ENCODE measurements at places on chromosomes 3 and 15.
A peak's percentile ranks its signal among the peaks of the same experiment; 100 is the strongest.

DNA sequence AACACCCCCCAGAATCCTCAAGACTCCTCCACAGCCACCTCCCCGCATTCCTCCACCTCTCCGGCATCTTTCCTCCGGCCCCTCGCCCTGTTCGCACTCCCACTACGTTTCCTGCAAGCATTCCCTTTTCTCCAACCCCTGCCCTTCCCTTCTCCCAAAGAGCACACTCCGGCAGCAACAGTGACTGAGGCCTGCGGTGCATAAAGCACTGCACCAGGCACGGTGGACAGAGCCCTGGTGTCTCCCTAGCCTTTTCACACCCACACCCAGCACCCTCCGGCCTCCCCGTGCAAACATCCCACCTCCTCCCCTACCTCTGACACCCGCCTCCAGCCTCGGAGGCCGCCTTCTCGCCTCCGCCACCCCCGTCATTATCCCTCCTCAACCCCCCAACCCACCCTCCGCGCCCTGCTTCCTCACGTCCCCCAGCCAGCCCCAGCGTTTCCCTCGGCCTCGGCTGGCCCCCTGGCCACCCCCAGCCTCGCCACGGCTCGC is 577 bp downstream of the ZNF148 start:
- peak; percentile 36 for DNase-seq

DNA sequence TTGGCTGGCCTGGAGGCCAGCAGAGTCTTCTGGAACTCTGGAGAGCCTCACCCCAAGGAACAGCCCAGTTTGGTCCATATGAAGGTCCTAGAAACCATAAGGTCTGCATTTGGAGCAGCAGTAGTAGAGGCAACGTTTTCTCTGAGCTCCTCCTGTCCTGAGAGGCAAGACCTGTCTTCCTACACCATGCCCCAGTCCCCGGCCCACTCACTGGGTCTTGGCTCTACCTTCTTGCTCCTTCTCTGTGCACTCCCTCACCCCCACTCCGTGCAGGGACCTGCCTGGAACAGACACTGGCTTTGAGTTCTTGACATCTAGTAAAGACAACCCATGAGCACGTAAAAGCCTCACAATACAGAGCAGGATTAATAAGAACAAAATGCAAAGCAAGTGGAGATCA is 76.6 kb downstream of the CHRD start:
- DNase-seq, result no peak

- peak; percentile 38 for DNase-seq
Observed at GRCh38 chr3:63864008-63864964, 619 bp downstream of the ATXN7 start.

- no peak for DNase-seq
Observed at GRCh38 chr3:165192610-165193192, 3.5 kb downstream of the SLITRK3 start.

GRCh38 chr3:197820550-197821335 is 29.7 kb downstream of the LRCH3 start:
- DNase-seq, result no peak

GRCh38 chr3:57749542-57749941 is 6.6 kb upstream of the SLMAP start:
- no peak for DNase-seq

DNA sequence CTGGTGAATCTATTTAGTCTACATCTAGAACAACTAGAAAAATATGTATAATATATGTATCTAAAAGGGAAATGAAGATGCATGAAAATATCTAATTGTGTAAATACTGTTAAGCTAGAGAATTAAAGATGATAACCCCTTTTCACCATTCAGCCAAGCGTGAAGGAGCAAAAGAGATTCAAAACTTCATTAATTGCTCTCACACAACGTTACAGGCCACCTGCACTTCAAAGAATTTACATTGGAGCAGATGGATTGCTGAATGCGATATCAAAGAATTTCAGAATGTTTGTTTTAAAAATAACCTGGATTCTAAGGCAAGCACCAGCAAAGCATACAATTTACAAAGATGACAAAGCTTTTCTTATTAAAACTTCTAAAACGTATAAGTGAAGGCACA is 243.2 kb downstream of the ROBO2 start:
- no peak for DNase-seq

DNA sequence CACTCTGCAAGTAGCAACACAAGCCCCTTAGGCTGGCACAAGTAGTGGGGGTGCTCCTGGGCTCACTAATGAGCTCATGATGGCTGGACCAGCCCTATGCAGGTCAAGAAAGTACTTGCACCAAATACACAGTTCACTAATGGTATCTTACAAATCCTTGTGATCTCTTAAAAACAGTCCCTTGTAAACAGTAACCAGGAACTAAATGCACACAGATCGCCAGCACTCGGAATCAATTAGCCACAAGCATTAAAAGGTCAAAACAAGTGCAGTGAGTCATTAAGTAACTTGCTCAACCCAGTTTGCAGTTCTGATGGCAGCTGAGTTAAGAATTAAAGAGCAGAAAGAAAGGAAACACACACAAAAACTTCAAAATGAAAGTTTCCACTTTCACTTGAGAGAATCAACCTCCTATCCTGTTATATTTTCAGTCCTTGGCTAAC is 43.2 kb downstream of the ARHGEF3 start:
- DNase-seq, result no peak

- no peak for DNase-seq
Observed at GRCh38 chr3:15339001-15339400, 6.6 kb upstream of the SH3BP5 start.

- DNase-seq, result peak; percentile 22
Observed at GRCh38 chr3:48662753-48663488, at the start of gene CELSR3. TSS of gene CELSR3 (minus strand) at chr3:48662886. CDS start at chr3:48662634, 252 bp downstream.

DNA sequence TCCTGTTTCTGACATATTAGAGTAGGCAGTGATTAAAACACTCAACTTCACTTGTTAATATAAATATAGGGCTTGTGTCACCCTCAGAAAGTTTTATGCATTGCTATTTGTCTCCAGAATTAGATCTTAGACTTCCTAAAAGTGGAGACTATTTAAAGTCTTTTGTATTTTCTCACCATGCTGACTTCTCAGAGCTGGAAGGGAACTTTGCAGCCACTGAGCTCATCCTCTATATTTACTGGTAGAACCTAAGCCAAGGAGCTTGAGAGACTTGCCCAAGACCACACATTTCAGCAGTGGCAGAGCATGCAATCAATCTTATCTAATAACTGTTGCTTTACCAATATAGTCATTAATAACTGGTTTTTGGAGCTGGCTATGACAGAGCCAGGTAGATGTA is 53.2 kb downstream of the STAC start:
- no peak for DNase-seq

DNA sequence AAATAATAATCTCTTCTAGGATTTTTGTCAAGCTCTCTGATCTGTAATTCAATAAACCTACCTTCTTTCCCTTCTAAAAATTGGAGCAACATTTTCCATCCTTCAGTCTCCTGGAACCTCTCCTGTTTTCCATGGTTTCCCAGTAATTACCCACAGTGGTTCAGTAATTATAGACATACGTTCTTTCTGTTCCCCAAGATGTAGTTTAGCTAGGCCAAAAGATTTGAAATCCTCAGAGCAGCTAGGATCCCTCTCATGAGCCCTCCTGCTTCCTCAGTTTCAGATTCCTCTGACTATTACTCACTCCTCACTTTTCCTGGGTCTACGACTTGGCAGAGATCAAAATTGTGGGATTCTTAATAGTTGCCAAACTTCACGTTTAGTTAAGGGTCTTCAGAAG is 76.9 kb upstream of the IGSF10 start:
- DNase-seq, result no peak

DNA sequence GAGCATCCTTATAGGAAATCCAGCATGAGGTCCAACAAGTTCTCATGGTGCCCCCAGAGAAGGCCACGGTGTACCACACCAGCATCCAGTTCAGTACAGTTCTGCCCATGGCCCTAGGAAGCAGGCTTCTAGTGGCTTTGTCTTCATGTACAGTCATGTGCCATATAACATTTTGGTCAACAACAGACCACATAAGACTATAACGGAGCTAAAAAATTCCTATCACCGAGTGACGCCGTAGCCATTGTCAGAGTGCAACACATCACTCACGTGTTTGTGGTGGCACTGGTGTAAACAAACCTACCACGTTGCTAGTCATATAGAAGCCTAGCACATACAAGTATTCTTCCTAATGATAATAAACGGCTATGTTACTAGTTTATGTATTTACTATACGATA is 209.0 kb downstream of the ARRDC4 start:
- no peak for DNase-seq

- peak; percentile 31 for DNase-seq
Observed at GRCh38 chr3:12135029-12135657, 23.6 kb downstream of the TIMP4 start.

DNA sequence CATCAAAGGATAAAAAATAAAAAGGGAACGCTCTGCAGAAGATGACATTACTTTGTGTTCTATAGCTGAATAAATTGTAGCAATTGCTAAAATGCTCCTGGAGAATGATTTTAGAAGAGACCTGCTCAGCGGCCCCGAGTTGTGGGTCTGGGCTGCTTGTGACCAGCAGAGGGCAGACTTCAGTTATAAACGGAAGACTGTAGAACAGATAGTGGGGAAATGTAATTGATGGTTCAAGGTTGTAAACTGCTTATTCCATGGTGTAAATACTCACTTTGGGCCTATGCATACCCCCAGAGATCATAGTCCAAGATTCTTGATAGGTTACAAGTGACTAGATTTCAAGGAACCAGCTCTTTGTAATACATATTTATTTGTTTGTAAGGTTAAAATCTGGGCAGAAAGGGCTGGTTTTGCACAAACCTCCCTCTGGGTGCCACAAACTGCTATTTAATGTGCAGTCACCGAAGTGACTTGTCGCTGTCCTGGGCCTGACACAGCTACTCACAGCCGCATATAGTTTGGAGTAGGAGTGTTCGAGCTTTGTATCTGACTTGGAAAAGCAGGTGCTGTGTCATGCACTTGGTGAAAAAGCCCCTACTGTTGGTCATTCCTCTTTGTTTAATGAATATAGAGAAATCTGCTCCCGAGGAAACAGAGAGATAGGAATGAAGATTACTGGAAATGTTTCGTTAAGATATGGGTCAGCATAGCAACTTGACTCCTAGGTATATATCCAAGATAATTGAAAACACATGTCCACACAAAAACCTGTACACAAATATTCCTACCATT is 34.7 kb upstream of the NDUFB4 start:
- peak; percentile 67 for DNase-seq

DNA sequence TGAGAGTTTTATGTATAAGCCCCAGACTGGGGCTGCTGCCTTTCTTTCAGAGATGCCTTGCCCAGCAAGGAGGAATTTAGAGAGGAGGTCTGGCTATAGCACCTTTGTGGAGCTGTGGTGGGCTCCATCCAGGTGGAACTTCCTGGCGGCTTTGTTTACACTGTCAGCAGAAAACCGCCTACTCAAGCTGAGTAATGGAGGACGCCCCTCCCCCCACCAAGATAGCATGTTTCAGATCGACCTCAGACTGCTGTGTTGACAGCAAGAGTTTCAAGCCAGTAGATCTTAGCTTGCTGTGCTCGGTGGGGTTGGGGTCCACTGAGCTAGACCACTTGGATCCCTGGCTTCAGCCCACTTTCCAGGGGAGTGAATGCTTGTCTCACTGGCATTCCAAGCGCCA is 155.6 kb downstream of the STXBP5L start:
- no peak for DNase-seq

- no peak for DNase-seq
Observed at GRCh38 chr3:42730294-42730693, 27.7 kb upstream of the HHATL start.

DNA sequence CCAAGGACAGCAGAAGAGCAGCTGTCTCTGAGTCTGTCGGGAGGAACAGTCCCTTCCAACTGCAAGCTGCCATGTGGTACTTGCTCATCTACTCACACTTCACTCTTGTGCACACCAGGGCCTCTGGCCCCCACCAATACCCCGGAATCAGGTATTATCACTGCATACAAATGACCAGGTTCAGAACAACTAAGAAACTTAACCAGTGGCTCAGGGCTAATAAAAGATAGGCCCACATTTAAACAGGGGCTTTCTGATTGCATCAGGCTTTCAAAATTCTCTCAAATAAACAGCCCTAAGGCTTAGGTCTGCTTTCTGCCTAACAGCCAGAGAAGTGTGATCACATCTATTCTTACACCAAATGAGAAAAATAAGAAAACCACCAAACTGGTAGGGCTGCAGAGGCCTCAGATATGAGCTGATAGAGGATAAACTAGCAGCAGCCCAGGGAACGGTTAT is 20.7 kb downstream of the CCDC12 start:
- no peak for DNase-seq

DNA sequence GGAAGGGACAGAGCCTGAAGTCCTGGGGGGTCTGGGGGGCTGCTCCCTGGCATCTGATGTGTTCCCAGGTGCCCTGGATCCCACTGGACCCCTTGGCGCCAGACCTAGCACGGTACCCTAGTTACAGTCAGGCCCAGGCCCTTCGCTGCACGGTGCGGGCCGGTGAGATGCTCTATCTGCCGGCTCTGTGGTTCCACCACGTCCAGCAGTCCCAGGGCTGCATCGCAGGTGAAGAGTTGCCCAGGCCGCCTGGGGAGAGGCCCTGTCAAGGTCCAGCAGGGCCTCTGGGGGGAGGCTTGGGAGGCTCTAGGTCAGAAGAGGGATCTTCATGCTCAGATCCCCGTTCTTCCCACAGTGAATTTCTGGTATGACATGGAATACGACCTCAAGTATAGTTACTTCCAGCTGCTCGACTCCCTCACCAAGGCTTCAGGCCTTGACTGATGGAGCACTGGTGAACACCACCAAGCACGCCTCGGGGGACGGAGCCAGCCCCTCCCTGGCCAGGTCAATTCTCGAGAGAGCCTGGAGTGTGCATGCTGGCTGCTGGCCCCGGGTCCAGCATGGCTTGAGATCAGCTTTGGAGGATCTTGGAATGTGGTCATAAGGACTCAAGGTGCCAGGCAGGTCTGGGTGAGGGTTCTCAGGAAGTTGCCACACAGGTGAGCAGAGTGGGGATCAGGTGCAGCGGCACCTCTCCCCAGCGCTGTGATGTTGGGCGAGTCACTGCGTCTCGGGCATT is 1.8 kb upstream of the PLA2G4B start:
- no peak for DNase-seq

DNA sequence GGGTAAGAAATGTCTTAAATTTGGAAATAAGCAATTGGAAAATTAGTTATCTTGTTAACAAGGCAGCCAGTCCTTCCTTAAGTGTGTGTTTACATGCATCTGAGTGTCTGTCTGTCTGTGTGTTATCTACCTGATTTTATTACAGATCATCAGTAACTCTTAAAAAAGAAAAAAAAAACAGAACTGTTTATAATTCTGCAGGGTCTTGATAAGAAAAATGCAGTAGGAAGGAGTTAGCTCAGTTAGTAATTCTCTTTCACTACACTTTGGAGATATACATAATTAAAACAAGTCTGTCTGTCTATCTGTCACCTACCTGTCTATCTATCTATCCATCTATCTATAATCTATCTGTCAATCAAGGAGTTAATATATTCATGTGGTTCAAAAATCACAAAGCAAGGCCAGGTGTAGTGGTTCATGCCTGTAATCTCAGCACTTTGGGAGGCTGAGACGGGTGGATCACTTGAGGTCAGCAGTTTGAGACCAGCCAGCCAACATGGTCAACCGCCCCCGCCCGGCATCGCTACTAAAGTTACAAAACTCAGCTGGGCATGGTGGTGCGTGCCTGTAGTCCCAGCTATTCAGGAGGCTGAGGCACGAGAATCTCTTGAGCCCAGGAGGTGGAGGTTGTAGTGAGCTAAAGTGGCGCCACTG is 135.5 kb upstream of the SGO1 start:
- DNase-seq, result no peak

Measured in activated gamma-delta T cell treated with Interleukin-2 at 50 U/mL for 16 hours (primary cell).